ENCODE measurements at places on chromosomes 1 and 21.
A peak's percentile ranks its signal among the peaks of the same experiment; 100 is the strongest.

DNA sequence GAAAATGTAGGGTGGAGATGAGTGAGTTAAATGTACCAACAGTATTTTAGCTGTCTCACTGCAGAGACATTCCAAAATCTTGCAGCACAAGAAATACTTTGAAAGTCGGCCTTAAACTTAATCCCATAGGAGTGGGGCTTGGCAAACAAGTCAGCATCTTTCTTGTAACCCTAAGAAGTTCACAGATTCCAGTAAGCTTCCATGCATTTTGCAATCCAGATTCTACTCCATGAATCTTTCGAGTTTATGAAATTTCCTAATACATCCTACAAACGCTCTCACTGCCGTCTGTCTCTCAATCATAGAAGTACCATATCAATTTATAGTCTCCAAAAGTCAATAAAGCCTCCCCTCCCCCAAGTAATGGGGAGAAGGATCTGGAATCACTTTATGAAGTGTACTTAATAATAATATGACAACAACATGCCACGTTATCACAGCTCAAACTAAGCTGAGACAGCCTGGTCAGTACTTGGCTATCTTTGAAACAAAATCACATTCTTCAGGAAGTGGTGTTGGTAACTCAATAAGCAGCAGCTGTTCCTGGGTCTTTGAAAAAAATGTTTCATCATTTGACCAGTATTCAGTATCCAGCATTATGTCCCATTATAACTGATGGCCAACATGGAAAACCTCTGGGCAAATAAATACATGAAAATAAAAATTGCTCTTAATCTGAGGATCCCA, 317.4 kb upstream of the RUNX1 start:
- no peak for DNase-seq

DNA sequence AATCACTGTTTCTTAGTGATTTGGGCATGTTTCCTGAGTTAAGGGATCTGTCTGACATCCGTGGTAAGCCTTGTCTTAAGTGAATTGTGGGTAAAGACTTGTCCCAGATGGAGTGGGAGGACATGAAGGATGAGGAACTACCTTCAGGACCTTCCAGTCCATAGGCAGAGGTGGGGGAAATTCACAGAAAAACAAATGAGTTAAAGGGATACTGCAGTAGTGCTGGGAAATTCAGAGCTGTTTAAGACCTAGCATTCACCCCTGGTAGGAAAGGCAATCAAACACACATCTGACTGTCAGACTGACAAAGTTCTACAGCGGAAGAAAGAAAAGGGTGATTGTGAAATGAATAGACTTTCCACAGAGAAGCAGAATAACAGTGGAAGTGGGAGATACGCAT, 3.0 kb downstream of the GNAT2 start:
- no peak for DNase-seq

GRCh38 chr1:201999625-202000238, 10.7 kb upstream of the ELF3 start:
- peak; percentile 8 for DNase-seq

DNA sequence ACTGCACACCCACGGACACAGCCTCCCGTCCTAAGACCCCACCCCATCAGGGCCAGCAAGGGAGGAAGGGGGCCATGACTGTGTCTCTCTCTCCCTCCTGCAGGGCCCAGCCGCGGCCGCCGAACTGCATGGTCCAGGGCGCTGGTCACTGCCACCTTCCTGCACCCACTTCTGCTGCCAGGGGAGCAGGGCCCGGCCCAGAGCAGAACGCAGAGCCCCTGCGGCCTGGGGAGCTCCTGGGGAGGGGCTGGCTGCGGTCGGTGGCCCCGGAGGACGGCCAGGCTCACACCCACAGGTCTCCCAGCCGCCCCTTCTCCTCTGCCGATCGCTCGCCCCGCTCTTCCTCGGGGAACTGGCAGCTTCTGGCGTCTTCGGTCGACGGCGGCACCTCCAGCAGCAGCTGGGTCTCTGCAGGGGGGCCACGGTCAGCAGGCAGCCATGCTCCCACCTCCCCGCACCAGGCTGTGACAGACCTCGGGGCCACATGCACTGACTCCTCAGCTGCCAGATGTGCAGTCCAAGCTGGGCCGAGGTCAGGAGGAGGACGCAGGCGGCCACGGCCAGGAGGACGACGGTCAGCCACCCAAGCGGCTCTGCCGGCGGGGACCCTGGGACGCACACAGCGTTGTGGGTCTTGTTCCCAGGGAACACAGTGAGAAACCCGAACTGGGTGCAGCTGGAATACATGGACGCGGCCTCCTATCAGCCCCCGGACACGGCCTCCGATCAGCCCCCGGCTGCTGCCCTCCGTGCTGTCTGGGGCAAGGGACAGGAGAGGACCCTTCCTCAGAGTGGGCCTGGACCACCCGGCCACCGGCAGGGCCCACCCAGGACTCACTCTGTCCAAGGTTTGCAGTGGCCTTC, 2.6 kb downstream of the TNFRSF18 start:
- DNase-seq: no peak

- no peak for DNase-seq
These were observed 7.0 kb downstream of the SH3BP5L start for GRCh38 chr1:248818505-248819374.

DNA sequence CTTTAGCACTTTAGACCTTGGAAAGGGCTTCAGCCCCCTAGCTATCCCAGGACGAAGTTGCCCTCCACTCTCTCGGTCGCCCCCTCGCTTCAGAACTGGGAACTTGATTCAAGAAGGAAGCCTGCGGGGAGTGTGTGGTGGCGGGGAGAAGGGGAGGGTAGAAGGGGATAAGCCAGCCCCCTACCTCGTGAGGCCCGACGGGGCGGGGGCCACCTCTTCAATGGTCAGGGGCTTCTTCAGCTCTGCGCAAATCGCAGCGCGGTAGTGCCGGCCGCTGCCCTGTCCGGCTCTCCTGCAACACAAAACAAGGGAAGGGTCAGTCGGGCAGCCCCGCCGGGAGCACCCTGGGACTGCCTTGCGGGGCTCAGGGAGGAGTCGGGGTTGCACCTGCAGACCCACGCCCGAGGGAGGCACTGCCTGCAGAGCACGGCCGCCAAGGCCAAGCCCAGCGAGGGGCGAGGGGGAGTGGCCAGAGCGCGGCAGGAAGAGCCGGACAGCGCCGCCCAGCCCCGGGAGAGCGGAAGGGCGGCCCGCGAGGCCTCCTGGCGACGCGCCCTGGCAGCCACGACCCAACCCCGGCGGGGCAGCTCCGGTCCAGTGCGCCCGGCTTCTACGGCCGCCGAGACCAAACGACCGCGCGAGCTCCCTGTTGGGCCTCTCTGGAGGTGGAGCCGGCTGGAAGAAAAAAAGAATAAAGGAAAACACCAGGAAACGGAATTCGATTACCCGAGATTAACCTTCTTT, 56.2 kb upstream of the RASAL2 start:
- DNase-seq: peak; percentile 25

- DNase-seq: no peak
These were observed 226.4 kb downstream of the DYRK1A start for GRCh38 chr21:37593015-37593414.

- DNase-seq: no peak
These were observed 611.2 kb upstream of the ADGRL4 start for GRCh38 chr1:79617777-79618176.

GRCh38 chr1:172742599-172743500, 83.9 kb downstream of the FASLG start:
- DNase-seq: peak; percentile 67

DNA sequence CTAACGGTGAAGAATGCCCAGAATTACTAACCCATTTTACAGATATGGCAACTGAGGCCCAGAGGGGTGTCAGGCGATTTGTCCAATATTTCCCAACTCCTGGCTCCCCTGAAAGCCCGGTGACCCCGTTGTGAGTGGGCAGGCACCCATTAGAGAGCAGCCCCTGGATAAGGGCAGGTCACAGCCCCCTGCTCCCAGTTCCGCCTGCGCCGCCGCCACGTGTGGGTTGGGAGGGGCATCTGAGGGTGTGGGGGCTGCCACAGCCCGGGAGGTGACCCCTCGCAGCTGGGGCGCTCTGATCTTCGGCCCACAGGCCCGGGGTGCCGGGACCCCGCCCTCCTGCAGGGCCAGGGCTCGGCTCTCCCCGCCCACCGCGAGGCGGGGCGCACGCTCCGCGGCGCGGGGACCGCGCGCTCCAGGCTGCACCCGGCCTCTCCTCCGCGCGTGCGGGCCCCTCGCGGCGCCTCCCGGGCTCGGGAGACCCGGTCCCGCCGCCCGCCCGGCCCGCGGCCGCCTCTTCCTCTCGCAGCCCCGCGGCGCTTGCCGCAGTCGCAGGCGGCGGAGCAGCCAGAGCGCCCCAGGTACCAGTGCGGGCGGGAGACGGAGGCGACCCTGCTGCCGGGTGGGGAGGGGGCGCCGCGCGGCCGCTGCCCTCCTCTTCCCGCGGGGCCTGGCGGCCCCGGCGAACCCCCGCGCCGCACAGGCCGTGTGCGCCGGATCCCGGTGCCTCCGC, at the start of gene HTR6:
HTR6 (plus strand) TSS at position 423 of the 733 bp plus-strand sequence. CDS start 879 bp downstream, outside the sequence.
- peak; percentile 52 for DNase-seq

DNA sequence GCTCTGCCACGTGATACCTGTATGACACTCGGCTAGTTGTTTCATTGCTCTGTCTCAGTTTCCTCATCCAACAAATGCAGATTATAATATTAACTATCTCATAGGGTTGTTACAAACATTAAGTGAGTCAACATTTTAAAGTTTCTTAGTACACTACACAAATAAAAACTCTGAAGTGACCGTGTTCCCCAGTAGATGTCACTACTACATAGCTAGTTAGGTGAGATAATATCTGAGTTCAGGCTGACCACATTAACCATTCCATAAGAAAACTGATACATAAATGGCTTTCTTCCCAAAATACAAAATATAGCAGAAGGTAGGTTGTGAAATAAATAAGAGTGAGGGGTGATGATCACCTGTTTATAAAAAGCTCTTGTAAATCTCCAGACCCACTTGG, 214.1 kb downstream of the NUF2 start:
- DNase-seq: no peak

DNA sequence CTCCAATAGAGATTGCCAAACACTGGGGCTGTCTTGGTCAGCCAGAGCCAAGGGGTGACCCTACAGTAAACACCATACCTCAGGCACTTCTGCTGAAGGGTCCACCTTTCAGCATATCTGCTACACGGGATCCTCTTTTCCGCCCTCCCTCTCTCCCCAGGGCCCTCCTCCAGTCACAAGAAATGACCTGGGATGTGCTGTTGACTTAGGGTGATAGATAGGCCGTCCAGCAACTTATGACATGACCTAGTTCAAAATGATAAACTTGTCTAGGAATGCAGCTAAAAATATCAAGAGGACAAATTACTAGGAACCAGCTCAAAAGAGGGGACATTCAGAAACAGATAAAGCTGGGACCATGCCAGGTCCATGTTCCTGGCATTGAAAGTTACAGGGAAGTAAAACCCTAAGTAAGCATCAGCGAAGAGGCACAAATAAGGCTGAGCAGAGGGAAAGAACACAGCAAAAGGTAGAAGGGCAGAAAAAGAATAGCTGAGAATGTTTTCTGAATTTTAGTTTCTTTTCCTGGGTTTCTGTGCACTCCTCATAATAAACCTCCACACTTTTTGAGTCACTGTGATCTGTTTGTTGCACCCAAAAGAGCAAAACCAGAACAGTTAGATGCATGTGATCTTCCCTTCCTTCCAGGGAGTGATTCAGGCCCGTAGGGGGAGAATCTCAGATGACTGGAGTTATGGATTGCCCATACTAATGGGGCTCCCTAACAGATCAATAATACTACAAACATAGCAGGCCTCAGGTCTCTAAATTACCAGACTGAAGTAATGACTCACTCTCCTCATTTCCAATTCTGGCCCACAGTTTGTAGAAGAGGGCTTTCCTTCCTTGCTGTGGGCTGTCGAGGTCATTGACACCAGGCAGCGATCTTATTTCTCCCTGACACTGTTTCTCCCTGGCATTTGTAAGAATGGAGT, 48.9 kb upstream of the F3 start:
- no peak for DNase-seq

- DNase-seq: no peak
These were observed 48.5 kb downstream of the BACE2 start for GRCh38 chr21:41216486-41216885.

DNA sequence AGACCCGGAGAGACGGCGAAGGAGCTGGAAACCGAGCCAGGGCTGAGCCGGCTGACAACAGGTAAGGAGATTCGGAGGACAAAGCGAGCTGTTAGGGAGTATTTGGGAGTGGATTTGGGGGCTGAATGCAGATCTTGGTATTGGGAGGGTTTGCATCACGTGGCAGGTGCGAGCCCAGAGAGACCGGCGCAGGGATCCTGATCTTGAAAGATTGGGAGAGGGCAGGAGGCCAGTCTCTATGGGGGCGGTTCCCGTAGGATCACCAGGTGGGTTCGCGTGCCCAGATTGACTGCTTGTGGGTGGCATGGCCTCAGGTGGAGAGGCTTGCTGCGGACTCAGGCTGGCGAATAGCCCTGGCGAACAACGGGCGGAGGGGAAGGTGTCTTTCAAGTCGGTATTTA, 204 bp downstream of the CIART start:
- DNase-seq: no peak

- no peak for DNase-seq
These were observed 35.5 kb upstream of the ZC3H12A start for GRCh38 chr1:37438869-37439343.

DNA sequence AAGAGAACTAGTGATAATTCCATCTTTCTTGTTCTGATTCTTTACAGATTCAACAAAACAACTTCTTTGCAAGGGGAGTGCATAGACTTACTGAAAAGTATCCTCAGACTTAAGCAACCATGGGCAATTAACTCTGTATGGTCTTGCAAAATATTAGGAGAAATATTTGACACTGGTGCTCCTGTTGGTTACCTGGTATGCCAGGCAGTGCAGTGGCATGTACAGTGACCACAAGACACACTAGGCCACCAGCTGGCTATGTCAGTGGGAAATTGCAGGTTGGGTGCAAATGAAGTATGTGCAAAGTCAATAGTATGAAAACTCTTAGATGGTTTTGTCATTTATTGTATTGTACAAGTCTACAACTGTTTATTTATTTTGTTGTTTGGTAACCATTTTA, 34.5 kb downstream of the EPS15 start:
- DNase-seq: no peak

GRCh38 chr21:41612674-41613532, 104.9 kb upstream of the TMPRSS2 start:
- no peak for DNase-seq

- DNase-seq: no peak
These were observed 51.6 kb downstream of the ETS2 start for GRCh38 chr21:38857152-38857825.

DNA sequence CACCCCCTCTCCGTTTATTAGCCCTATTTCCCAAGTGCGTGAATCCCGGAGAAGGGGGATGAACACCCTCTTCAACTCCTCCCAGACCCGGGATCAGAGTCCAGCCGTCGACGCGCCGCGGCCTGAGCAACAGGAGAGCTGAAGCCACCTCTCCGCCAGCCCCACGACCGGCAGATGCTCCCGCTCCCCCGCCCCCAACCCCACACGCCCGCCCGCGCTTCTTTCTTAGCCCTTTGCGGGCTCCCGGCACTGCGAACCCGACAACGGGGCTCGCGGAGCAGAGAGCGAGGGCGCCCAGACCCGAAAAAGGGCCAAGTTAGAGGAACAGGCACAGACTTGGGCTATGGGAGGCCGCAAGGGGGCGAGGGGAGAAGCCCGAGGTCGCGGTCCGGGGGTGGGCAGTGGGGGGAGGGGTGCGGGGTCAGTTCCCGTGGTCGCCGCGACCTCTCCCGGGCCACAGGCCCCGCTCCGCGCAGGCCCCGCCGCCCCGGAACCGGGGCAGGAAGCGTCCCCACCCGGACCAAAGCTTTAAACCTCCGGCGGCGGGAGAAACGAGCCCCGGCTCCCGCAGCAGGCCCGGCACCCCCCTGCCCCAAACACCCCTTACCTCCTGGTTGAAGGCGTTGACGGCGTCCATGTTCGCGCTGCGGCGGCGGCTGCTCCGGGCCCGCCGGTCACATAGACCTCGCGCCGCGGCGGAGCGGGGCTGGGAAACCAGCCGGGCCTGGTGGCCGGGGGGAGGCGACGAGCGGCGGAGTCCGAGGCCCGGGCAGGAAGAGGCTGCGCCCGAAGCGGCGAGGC, 662 bp downstream of the SCAF4 start:
- peak; percentile 38 for DNase-seq
